H9 (cell line): ENCODE measurements at places on chromosomes 3 and 15. TPM values are rescaled to one million over a fixed set of nuclear protein-coding genes. Genes with fewer than 3 reads are reported as not detected.

DNA sequence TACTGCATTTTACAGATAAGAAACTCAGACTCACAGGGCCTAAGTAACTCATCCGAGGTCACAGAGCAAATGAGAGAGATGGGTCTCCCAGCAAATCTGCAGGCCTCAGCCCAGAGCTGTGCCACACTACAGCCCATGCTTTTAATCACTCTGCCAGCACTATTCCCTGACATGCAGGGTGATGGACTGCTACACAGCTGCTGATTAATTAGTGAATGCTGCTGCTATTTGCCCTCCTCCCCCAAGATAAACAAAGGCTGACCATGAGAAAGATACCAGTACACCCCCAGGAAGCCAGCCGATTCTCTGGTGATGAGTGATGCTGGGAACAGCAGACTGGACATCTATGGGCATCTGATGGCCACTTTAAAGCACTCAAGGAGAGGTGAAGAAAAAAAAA, 39.3 kb downstream of the RFTN1 start:
- no peaks in the 10 kb centered on the region for H3K36me3 ChIP-seq
- no peaks in the 10 kb centered on the region for H3K27me3 ChIP-seq
- H3K4me1 ChIP-seq = no peaks in the 10 kb centered on the region; the same call in 1 of the 2 replicates

- H3K27me3 ChIP-seq = no peaks in the 10 kb centered on the region
- no peak for DNase-seq
- H3K4me3 ChIP-seq = no peak overlapping the region
- H3K27ac ChIP-seq = no peak overlapping the region
- peaks cover 2% of the 10 kb centered on the region; the same call in 1 of the 3 replicates for H3K36me3 ChIP-seq
Measured at GRCh38 chr3:70919091-70919490, 606.7 kb upstream of the MDFIC2 start.

CA12 gene
- total RNA-seq = 0.42 and 0.68 TPM in 2 replicates

INKA1 gene
- total RNA-seq = 1.2 and 1.4 TPM in 2 replicates

GOLGA6B gene
- 0.33 and 0.75 TPM in 2 replicates for total RNA-seq
